ENCODE measurements at places on chromosomes 6 and 20.

GRCh38 chr6:44614396-44614795, 226.9 kb downstream of the CDC5L start:
- DNase-seq, result no peak

- DNase-seq, result peak; percentile 79
These were observed 67.8 kb downstream of the MMS22L start for GRCh38 chr6:97215157-97215769.

DNA sequence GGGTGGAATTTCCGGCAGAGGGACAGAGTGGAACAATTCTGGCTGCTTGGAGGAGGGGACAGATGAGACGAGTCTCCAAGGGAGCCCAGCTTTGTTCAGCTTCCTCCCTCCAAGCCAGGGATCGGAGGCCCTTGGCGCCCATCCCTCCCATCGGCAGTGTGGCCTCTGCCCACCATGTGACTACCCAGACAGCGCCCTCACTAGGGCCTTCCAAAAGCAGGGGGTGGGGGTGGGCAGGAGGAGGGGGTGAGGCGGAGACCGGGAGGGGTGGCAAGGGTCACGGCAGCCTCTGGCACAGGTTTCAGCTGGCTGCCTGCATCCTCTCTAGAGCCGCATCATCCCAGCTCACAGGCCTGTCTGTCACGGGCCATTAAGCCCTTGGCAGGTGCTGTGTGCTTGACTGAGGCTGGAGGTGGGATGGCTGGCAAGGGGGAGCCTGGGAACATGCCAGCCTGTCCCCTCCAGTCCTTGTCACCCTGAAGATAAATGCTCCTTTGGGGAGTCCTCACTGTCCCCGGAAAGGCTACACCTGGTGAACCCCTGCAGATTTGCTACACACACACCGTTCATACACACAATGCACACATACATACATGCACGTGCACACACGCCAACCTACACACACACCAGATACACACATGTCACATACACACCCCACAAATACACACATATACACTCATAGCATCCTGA, 6.2 kb upstream of the FGD2 start:
- no peak for DNase-seq

- DNase-seq, result no peak
These were observed 106.3 kb upstream of the NXT1 start for GRCh38 chr20:23244156-23244915.

DNA sequence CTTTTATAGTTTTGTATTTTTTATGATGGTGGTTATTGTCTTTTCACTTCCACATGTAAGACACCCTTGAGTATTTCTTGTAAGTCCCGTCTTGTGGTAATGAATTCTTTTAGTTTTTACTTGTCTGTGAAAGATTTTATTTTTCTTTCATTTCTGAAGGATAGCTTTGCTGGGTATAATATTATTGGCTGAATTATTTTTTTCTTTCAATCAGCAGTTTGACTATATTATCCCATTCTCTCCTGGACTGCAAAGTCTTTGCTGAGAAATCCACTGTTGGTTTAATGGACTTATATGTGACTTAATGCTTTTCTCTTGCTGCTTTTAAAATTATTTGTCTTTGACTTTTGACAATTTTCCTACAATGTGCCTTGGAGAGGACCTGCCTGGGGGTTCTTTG, 13.8 kb downstream of the KIF25 start:
- no peak for DNase-seq

GRCh38 chr20:35329435-35330139, 37.4 kb upstream of the FAM83C start:
- DNase-seq, result peak; percentile 16

- DNase-seq, result no peak
These were observed 43.0 kb downstream of the DNAAF9 start for GRCh38 chr20:3364323-3365013.

GRCh38 chr6:170095273-170095981, 195.5 kb downstream of the DLL1 start:
- no peak for DNase-seq

DNA sequence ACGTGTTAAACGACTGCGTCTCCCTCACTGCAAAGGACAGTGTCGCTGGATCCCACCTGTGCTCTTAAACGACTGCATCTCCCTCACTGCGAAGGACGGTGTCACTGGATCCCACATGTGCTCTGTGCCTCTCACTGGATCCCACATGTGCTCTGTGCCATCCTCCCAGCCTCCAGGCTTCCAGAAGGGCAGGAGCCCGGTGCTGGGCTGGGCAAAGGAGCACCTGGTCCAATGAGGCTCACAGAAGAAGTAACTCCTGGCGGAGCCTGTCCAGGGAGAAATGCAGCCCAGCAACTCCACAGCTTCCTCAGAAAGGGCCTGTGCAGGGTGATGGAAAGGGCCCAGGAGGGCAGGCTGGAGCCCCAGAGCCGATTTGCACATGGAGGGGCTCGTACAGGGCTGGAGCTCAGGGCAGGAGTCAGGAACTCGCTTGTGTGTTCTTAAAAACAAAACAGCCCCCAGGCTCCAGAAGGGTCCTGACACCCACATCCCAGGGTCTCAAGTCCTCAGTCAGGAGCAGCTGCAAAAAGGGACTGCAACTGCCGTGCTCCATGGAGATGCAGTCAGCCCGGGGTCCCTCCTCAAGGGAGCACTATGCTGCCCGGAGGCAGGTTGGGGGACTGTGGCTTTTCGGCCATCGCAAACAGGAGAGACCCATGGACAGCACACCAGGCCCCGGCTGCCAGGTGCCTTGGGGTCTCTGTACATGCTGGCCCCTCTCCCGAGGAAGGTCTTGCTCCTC, 52.7 kb downstream of the DLL1 start:
- no peak for DNase-seq

DNA sequence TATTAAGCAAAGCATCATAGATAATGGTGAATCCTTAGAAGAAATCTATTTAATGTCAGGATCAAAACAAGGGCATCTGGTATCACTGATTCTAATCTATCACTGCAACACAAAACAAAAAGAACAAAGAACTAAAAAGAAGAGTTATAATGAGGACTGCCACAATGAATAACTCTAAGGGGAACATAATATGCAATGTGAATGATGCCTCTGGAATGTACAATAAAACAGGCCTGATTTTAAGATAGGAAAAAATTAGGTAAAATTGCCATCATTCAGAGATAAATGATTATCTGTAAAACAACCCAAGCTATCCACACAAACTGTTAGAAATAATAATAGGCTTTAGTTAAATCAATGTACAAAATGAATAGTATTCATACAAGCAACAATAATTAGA, 936.7 kb upstream of the CITED2 start:
- no peak for DNase-seq

DNA sequence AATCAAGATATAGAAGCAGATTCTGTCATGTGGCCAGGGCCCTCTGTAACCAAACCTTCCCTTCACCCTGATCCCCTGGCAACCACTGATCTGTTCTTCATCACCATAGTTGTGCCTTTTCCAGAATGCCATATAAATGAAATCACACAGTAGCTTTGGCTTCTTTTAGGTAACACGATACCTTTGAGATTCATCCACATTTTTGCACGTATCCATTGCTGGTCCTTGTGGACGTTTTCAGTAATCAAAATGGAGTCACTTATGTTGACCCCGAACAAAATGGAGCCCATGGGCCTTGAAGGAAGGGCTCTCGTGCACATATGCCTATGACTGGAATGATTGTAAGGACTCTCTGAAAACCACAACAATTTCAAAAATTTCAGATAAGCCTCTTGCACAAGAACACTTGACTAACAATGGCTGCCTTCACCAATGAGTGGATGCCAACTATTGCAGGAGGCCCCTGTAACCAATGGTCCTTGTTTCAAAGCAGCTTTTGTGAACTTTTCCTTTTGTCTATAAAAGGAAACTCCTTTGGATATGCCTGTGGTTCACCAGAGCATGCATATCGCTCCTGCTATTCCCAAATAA, 84.3 kb upstream of the RALY start:
- DNase-seq, result peak; percentile 34

GRCh38 chr6:160949531-160949930, 42.0 kb upstream of the MAP3K4 start:
- DNase-seq, result no peak

DNA sequence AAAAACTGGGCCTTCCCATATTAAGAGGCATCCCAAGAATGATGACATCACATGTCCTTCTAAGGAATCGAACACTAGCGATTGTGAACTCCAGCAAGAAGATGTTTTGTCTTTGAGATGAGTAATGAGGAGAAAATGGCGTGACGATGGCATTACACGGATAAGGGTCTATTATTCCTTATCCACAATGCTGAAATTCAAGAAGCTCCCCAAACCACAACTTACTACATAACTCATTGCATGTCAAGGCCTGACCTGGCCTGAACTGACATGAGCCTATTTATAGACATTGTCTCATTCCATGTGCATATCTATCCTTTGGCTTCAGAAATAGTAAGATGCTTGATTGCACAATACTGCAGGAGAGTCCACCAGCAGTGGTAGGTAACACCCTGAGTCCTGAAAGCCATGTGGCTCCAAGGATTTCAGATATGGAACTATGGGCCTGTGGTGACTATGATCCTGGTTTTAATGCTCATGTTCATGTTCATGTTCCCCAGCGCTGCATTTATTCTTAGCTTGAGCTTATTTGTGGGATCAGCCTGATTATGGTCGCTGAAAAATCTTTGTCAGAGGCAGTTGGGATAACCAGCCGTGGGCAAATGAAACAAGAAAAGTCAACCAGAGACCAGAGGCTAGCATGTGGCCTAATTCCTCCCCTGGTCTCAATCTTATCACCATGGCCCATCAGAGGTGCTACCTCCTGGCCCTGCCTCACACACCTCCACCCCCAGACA, 183.2 kb upstream of the JARID2 start:
- DNase-seq, result peak; percentile 7

- no peak for DNase-seq
These were observed 27.3 kb upstream of the FOXA2 start for GRCh38 chr20:22611636-22612035.

DNA sequence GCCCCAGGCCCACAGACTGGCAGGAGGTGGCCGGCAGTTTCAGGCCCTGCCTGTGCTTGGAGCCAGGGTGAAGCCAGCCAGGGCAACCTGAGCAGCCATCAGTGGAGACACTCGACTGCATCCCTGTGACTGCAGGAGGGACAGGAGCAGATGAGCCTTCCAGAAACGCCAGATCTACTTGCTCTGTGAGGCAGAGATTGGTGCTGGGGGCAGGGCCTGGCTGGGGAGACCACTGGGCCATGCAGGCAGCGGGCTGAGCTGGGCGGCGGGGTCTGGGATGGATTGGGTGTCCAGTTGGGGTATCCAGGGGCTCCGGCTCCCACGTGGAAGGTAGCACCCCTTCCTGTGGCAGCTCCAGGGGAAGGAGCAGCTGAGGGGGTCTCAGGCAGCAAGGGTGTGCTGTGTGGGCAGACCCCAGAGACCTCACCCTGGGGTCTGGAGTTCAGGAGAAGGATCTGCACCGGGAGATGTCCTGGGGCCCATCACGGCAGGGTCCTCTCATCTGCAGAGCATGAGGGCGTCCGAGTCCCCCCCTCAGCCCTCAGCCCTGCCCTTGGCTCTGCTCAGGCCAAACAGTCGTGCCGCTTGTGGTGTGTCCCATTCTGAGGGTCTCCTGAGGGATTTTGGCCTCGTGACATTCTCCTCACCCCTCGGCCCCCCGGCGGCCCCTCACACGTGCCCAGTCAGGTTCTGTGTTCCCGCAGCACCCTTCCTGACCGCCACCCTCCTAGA, 334.9 kb downstream of the TAF4 start:
- DNase-seq, result no peak

DNA sequence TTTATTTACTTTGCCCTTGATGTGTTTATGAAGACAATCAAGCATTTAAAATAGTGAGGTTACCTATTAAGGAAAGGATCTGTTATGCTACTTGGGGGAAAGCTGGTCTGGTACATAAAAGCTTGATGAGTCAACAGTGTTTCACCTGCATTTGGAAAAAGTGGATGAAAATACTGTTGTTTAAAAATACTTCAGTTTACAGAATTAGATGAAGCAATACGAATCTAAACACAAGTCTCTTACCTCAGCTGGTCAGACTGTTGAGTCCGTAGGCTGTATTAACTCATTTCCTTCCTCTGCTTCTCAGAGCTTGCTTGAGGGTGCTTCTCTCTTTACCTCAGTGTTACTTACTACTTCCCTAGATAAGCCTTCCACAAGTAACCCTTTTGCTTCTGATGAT, 36.1 kb downstream of the NKX2-4 start:
- no peak for DNase-seq

- no peak for DNase-seq
These were observed 65.9 kb downstream of the DLL1 start for GRCh38 chr6:170224694-170225660.

GRCh38 chr6:81938991-81939732, 186.7 kb upstream of the TENT5A start:
- DNase-seq, result no peak

- DNase-seq, result no peak
These were observed 57.5 kb downstream of the FOXC1 start for GRCh38 chr6:1667012-1667804.

DNA sequence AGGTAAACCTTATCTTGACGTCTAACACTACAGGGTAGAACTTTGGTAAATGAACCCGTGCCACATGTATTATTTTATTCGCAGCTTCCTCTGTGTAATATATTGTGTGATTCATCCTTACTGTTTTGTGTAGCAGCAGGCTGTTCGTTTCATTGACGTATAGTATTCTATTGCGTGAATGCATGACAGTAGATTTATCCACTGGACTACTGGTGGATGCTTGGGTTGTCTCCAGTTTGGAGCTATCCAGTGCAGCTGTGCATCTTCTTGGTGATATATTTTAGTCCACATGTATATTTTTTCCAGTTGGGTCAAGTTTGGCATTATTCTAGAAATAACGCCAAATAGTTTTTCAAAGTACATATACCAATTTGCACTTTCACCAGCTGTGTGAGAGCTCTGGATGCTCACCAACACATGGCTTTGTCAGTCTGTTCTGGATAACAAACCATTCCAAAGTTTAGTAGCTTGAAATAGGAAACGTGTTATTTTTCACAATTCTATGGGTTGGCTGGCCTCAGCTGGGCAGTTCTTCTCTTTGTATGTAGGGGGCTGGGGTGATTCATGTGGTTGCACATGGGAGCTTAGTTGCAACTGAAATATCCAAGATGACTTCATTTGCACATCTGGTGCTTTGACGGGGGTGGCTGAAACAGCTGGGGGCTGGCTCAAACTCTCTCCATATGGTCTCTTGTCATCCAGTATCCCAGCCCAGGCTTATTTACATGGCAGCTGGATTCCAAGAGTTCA, 9.3 kb downstream of the ECT2L start:
- DNase-seq, result no peak

DNA sequence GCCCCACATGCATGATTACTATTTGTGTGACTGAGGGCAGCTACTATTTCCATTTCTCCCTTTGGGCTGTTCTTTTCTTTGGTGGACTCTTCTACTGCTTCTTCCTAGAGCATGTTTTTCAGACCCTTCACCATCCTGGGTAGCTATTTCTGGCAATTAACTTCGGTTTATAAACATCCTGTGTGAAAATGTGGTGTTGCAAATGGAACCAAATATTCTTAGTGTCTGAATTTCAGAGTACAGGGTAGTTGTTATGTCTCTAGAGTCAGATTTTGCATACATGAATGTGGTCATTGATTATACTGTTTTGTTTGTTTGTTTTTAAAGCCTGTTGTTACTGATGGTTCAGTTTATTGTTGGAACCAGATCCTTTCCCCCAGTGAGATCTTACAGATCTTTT, 49.7 kb downstream of the PROKR2 start:
- DNase-seq, result no peak

GRCh38 chr6:164097551-164098398, 683.3 kb downstream of the QKI start:
- no peak for DNase-seq
